ENCODE measurements at places on chromosomes 5 and 9. TPM values are rescaled to one million over a fixed set of nuclear protein-coding genes. Genes with fewer than 3 reads are reported as not detected.

DNA sequence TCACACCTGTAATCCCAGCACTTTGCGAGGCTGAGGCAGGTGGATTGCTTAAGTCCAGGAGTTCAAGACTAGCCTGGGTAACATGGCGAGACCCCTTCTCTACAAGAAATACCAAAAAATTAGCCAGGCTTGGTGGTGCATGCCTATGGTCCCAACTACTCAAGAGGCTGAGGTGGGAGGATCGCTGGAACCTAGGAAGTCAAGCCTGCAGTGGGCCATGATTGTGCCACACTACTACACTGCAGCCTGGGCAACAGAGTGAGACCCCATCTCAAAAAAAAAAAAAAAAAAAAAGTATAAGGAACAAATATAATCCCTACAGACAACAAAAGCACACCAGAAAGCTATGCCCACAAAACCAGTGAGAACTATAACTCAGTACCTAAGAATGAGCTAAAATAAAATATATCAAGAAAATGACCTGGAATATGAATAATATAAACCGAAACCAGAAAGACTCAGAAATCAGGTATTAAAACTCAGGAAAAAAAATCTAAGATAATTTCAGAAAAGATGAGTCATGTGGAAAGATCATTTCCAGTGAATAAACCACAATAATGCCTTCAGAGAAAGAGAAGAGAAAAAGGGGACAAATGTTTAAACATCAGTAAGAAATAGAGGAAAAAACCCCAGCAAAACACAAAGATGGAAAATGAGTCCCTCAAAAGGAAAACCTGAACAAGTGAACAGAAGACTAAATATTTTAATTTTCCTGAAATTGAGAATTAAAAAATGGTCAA, 57.4 kb downstream of the GOLPH3 start:
- no peaks in the 10 kb centered on the region for H3K4me1 ChIP-seq
- no peak for DNase-seq
- H3K27ac ChIP-seq = peak overlapping the region; percentile 32
- H3K4me3 ChIP-seq = no peak overlapping the region

DNA sequence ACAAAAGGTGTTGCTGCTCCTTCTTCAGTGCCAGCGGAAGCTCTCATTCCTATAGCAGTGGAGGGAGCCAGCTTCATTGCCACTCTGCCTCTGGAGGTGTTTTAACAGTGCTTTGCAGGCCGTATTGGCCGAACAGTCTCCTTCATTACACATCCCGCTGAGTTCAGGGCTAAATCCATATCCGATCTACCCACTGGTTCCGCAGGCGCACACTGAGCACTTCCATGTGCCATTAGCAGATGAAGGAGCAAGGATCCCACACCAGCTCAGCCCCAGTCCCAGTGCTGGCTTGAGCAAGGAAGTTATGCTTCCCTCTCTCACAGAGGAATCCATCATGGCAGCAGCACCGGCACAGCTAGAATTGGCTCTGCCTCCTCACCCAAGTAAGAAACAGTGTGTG, 121.2 kb upstream of the IRX2 start:
- no peak for DNase-seq
- no peak overlapping the region for H3K27ac ChIP-seq
- no peak overlapping the region for H3K4me3 ChIP-seq
- no peaks in the 10 kb centered on the region for H3K4me1 ChIP-seq
- H3K36me3 ChIP-seq = no peaks in the 10 kb centered on the region

GRCh38 chr9:112433499-112434392, 52.9 kb upstream of the KIAA1958 start:
- H3K4me1 ChIP-seq = no peaks in the 10 kb centered on the region
- no peak for DNase-seq
- no peaks in the 10 kb centered on the region for H3K36me3 ChIP-seq
- no peak overlapping the region for H3K4me3 ChIP-seq
- no peak overlapping the region for H3K27ac ChIP-seq

- no peaks in the 10 kb centered on the region for H3K27me3 ChIP-seq
- H3K4me1 ChIP-seq = no peaks in the 10 kb centered on the region
- no peak overlapping the region for H3K27ac ChIP-seq
- DNase-seq = no peak
- H3K36me3 ChIP-seq = no peaks in the 10 kb centered on the region
Observed at GRCh38 chr5:75185763-75186162, 50.9 kb downstream of the ANKRD31 start.

GRCh38 chr9:28502189-28502588, 928.9 kb upstream of the C9orf72 start:
- no peaks in the 10 kb centered on the region for H3K27me3 ChIP-seq
- no peaks in the 10 kb centered on the region for H3K36me3 ChIP-seq
- no peak overlapping the region for H3K4me3 ChIP-seq
- no peak overlapping the region for H3K27ac ChIP-seq
- H3K4me1 ChIP-seq = no peaks in the 10 kb centered on the region

DNA sequence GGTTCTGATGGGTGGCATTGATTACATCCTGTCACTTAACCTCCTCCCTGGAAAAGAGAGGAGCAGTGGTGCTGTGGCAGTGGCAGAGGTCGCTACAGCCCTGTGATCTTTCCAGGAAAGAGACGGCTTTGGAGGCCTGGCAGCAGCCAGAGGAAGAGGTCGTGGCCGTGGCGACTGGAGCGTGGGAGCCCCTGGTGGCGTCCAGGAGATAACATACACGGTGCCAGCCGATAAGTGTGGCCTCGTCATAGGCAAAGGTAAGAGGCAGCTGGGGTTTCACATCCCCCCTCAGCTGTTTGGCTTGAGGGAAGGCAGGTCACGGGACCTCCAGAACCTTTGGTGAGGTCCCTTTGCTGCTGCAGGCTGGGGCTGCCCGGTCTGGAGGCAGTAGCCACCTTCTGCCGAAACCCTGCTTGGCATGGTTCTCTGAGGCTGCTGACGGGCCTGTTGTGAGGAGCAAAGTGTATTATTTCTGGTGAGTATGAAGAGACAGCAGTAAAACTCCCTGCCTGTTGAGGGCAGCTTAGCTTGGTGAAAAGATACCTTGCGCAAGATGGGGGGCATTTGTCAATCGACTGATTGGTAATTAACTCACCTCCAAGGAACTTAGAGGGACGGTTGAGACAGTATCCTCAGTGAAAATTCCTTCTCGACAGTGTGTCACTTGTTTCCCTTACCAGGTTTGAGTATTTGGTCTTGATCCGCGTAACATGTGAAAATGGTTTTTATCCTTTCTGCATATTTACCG, 38.0 kb upstream of the PRDM12 start:
- H3K4me3 ChIP-seq = no peak overlapping the region
- no peak for DNase-seq
- no peaks in the 10 kb centered on the region for H3K4me1 ChIP-seq
- no peak overlapping the region for H3K27ac ChIP-seq

DNA sequence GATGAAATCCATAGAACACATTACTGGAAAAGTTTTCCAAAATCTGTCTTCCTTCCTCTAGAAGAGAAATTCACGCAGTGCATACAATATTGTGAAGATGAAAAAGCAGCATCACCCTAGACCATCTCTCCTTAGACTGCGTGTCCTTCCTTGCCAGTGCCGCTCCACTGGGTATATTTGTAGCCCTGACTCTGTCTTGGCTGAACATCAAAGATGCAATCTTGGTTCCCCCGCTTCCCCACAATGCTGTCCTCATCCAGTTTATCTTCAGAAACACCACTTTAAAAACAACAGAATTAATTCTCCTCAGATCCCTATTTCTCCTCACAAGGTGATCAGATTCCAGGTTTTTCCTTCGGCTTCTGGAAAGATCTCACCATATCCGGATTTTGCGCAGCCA, 53.9 kb downstream of the ROR2 start:
- no peaks in the 10 kb centered on the region for H3K36me3 ChIP-seq
- no peak overlapping the region for H3K4me3 ChIP-seq
- DNase-seq = no peak
- no peaks in the 10 kb centered on the region for H3K27me3 ChIP-seq
- H3K4me1 ChIP-seq = peaks cover 15% of the 10 kb centered on the region

DNA sequence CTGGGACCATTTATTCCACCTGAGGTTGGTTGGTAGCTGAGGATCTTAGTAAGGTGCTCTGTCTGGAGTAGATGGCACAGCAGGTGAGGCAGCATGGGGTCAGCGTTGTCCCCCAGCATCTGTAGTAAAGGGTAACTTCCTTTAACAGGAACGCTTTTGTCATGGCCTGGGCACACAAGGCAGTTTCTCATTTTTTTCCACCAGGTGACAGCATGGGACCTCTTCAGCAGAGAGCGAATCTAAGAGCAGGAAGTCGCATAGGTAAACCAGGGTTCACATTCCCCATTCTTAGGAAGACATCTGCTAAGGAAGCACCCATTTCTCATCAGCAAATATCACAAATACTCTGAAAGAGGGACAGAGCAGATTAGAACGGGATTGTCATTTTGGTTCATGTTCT, 56.5 kb downstream of the GPR107 start:
- H3K4me3 ChIP-seq = no peak overlapping the region
- H3K27me3 ChIP-seq = no peaks in the 10 kb centered on the region
- no peak for DNase-seq
- no peaks in the 10 kb centered on the region for H3K4me1 ChIP-seq

- no peaks in the 10 kb centered on the region for H3K27me3 ChIP-seq
- no peak overlapping the region for H3K27ac ChIP-seq
- H3K4me3 ChIP-seq = no peak overlapping the region
- no peak for DNase-seq
- H3K4me1 ChIP-seq = no peaks in the 10 kb centered on the region
- H3K36me3 ChIP-seq = no peaks in the 10 kb centered on the region
Observed at GRCh38 chr5:127010362-127010761, 20.0 kb downstream of the MARCHF3 start.

- no peaks in the 10 kb centered on the region for H3K27me3 ChIP-seq
- H3K27ac ChIP-seq = no peak overlapping the region
- H3K36me3 ChIP-seq = no peaks in the 10 kb centered on the region
- peaks cover 9% of the 10 kb centered on the region for H3K4me1 ChIP-seq
Observed at GRCh38 chr5:59098743-59099142, 515.9 kb downstream of the RAB3C start.

DNA sequence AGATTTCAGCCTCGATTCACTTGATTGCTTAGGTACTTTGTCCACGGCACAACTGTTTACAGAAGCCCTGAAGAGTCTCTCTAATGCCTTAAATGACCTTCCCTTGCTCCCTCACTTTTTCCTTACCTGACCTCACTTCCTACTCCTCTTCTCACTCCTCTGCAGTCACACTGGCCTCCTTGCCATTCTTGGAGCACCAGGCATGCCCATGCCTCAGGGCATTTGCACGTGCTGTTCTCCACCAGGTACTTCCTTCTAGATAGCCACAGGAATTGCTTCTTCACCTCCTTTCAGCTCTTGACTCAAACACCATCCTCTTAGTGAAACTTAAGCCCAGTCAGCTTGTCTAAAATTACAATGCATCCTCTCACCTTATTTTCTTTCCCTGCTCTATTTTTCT, 52.4 kb upstream of the TRAF1 start:
- no peaks in the 10 kb centered on the region for H3K4me1 ChIP-seq
- no peak for DNase-seq
- peaks cover 31% of the 10 kb centered on the region for H3K36me3 ChIP-seq
- H3K27me3 ChIP-seq = no peaks in the 10 kb centered on the region

The ELOVL7 gene
- total RNA-seq = 13.3 TPM

The TBC1D2 gene
- total RNA-seq = 29.9 TPM

The PAIP2 gene
- 70.6 TPM for total RNA-seq
